ENCODE measurements at places on chromosomes 4 and X.

DNA sequence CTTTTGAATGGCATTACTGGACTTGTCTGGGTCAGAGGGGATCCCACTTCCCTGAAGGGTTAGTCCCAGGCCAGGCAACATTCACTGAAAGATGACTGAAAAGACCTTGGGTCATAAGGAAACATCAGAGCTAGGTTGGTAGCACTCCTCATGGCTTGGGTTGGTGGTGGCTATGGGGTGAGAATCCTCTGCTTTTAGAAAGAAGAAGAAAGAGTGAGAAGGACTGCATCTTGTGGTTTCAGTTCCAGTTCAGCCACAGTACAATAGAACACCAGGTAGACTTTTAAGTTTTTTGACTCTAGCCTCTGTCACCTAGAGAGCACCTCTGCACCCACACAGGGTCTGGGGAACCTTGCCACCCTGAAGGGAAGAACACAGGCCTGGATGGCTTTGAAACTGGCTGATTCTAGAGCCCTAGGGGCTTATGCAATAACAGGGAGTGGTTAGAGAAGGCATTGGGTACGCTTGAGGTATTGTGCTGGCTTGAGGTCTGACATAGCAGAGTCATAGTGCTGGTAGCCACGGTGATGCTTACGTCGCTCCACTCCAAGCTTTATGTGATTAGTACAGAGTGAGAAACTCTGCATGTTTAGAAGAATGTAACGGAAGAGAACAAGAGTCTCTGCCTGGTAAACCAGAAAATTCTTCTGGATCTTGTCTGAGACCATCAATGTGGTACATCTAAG lies 36.5 kb downstream of the PRR32 start:
- DNase-seq = no peak

DNA sequence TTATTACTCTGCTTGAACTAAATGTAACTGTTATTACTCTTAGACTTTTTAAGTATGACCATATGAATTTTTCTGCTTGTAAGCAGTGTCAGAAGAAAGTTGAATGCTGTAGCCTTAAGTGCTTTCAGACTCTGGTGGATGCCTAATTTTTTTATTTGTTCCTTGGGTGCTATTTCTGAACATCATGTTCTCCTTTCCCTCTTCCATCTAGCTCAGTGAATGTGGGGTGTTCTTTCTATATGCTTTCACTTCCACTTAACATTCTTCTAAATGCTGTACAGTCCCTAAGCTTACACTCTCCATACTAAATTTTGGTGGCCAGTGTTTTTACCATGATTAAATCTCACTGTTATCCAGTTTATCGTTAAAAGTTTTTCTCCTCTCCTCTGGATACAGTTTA lies 3.6 kb downstream of the DCK start:
- DNase-seq = no peak

- no peak for DNase-seq
Measured at GRCh38 chr4:150283689-150284088, 205.4 kb downstream of the DCLK2 start.

- DNase-seq = no peak
Measured at GRCh38 chrX:20527041-20527440, 260.3 kb upstream of the RPS6KA3 start.

- DNase-seq = no peak
Measured at GRCh38 chrX:103362474-103362873, 6.2 kb downstream of the TCEAL9 start.

- no peak for DNase-seq
Measured at GRCh38 chrX:40531056-40531826, 49.5 kb upstream of the ATP6AP2 start.

- DNase-seq = no peak
Measured at GRCh38 chrX:120781403-120781802, 94.3 kb downstream of the CT47B1 start.

DNA sequence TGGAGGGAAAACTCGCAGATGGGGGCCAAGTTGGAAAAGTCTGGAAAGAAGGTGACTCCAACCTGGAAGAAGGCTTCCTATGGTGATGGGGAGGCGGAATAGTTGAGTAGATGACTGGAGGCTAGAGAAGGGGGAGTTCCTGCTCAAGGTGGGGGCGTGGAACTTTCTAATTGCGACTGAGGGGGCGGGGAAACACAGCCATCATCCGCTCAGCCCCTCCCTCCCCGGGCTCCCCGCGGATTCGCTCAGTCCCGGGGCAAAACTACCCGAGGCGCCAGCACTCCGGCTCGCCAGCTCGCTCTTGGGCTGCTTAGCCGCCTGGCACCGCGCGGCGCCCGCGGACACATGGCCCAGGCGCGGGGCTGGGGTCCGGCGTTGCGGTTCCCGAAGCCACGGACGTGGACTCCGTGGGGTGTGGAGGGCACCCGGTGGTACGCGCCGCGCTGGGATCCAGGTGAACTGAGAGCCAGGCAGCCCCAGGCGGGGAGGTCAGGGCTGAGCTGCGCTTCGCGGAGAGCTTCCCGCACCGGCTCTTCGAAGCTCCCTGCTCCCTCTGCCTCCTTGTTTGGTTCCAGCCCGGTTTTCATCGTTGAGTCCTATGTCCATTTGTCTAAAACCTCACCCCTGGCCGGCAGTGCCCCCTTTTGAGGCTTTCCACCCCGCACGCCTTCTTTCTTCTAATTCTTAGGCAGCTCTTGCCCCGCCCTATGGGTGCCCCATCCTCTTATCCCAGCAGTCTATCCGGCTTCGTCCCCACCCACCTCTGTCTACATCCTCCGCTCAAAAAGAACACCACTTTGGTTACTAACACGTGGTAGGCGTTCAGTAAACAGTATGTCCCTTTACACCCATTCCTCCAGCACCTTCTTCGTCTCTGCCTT lies 38.9 kb downstream of the STARD8 start:
- no peak for DNase-seq
